ENCODE measurements at places on chromosomes 16 and 17.

- DNase-seq = no peak
These were observed 155.9 kb downstream of the NTN1 start for GRCh38 chr17:9177212-9177611.

- DNase-seq = no peak
These were observed 396.6 kb upstream of the DYNLRB2 start for GRCh38 chr16:80144191-80144590.

DNA sequence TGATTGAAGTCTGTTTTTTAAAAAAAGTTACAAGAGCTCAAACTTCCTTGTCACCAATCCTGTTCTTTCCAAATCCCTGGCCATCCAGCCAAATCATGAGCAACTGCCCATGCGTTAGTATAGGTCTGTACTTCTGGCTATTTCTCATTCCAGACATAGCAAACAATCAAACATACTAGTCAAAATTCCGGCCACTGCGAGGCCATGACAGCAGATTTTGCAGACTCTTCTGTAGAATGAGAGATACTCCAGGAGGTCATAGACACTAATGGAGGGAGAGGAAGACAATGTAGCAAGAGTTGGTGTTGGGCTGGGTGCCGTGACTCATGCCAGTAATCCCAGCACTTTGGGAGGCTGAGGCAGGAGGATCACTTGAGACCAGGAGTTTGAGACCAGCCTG lies 50.9 kb downstream of the BCL7C start:
- DNase-seq = no peak

GRCh38 chr17:44969144-44969780 lies 1.2 kb upstream of the C1QL1 start:
- no peak for DNase-seq

DNA sequence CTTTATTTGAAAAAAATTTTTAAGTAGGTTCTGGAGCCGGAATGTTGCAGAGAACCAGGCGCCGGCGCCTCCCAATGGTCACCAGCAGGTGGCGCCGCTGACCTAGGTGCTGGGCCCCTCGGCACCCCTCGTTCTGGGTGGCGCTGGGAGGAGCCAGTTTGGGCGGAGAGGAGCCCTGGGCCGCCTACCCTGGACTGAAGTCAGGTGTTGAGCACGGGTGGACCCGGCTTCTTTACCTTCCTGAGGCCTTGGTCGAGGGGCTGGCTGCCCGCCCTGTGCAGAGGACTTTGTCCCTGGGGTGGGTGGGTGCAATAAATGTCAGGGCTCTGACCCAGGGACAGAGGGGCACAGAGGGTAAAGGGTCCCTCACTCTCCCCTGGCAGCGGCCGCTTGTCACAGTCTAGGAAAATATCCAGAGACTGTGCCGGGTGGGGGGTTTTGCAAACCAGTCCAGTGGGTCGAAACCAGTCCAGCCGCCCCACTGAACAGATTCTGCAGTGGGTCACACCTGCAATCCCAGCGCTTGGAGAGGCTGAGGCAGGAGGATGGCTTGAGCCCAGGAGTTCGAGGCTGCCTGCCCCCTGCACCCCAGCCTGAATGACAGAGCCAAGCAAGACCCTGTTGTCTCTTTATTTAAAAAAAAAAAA lies 30.1 kb upstream of the TNFRSF13B start:
- DNase-seq = peak; percentile 63

GRCh38 chr17:5069724-5070123 lies 8.5 kb upstream of the ZFP3 start:
- DNase-seq = no peak

GRCh38 chr16:12538667-12539091 lies 265.0 kb downstream of the CPPED1 start:
- DNase-seq = no peak

DNA sequence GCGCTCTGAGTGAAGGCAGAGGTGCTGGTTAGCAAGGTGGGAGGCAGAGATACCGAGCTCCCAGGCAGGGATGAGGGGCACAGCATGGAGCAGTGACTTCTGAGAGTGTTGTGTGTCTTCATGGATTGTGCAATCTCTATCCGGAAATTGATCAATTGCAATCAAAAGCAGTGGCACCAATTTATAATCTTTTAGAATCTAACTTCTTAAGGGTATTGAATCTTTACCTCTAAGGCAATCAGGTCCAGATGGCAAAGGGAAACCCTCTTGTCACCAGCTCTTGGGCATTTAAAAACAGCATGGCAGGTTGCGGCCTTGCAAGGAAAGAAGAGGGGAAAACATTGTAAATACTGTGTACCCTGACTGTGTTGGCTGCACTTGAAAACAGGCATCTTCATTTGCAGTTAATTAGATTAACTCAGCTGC lies 58.0 kb upstream of the MRTFB start:
- DNase-seq = no peak

DNA sequence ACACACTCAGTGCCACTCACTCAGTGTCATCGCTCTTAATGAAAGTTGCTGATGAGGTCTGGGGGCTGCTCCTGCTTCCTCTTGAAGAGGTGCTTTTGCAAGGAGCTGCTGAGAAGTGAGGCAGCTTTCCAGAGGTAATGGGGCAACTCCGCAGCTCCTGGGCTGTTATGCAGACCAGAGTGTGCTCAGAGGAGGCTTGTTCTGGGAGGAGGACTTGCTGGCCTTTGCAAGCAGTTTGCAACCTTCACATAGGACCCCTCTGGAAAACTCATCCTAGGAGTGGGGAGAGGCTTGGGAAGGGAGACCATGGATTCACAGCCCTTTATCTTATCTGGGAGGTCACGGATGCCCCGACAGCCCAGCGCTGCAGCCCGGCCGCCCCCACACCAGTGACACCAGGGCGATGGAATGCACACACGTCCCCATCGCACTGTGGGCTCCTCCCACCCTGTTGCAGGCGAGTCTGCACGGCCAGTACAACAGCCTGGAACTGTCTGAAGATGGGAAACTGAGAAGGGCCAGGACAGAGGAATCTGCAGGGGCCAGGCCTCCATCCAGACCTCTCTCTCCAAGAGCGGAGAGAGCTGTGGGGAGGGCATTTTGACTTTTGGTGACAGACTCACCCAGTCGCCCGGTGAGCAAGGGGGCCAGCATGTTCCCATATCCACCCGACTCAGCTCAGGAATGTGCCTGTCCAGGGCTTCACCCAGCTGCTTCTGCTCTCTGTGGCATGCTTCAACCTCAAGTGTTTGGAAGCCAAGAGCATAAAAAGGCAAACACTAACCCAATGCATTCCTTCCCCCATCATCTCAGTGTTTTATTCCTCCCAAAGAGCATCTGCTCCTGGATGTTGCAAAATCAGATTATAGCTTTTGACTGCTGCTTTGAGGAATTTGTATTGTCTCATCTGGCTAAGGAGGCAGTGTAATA lies 78.6 kb upstream of the ZNF469 start:
- no peak for DNase-seq

DNA sequence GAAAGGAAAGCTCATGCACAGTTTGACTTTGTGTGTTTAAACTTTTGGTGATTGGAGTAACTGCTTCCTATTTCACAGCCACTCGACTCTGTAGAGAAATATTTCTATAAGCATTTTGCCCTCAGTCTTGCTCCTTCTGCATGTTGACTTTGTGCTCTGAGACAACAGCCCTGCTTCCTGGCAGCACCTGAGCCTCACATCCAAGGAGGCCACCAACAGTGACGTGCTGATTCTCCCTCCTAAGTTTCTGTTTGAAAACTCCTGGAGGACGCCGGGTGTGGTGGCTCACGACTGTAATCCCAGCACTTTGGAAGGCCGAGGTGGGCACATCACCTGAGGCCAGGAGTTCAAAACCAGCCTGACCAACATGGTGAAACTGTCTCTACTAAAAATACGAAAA lies 23.9 kb upstream of the WSB1 start:
- no peak for DNase-seq

DNA sequence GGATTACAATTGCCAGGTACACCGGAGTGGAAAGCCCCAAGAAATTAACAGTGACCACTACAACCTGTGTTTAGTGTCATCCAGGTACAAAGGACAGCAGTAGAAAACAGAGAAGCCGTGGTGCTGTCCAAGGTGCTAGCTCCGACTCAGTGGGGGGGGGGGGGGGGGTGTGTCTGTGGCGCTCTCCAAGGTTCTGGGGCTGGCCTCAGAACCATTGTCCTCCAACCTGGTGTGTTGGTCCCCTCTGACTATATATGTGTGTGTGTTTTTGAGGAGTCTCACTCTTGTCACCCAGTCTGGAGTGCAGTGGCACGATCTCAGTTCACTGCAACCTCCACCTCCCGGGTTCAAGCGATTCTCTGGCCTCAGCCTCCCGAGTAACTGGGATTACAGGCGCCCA lies 5.8 kb upstream of the ZNF23 start:
- no peak for DNase-seq

- no peak for DNase-seq
These were observed 6.6 kb downstream of the NLK start for GRCh38 chr17:28049071-28049470.

- DNase-seq = no peak
These were observed 8.5 kb upstream of the WNT9B start for GRCh38 chr17:46842835-46843234.

DNA sequence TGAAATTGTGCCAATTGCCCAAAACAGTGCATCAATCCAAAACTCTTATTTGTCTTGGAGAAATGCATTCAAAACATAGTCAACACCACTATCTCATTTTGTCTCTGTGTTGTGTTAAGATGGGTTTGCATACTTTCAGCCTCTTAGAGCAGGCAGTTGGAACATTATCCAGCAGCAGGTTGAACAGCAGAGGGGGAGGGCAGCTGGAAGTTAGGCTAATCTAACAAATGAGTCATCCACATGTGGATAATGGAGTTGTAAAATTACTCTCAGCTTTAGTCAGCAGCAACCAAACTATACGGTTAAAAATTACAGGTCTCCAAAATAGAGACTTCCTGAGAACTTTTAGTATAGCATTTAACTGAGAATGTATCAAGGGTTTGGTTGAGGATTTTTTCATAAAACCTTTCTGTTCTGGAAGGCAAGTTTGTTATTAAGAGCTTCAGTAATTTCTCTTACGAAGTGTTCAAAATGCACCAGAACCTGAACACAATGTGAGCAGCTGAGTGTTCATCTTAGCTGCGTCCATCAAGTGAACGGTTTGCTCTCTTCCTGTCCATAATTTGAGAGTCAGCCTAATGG lies 46.3 kb downstream of the PRKCA start:
- DNase-seq = no peak

- no peak for DNase-seq
These were observed 3.6 kb downstream of the ZNRF1 start for GRCh38 chr16:75002474-75002873.

GRCh38 chr16:57923841-57924240 lies 47.1 kb downstream of the CNGB1 start:
- DNase-seq = no peak

All from activated T-helper 1 cell treated with anti-CD3 and anti-CD28 coated beads, Interleukin-2, amount 50 U/mL, for 16 hours (primary cell).